Nucleus accumbens (tissue), 56 donors: ENCODE measurements at places on chromosomes 2 and 18.

DNA sequence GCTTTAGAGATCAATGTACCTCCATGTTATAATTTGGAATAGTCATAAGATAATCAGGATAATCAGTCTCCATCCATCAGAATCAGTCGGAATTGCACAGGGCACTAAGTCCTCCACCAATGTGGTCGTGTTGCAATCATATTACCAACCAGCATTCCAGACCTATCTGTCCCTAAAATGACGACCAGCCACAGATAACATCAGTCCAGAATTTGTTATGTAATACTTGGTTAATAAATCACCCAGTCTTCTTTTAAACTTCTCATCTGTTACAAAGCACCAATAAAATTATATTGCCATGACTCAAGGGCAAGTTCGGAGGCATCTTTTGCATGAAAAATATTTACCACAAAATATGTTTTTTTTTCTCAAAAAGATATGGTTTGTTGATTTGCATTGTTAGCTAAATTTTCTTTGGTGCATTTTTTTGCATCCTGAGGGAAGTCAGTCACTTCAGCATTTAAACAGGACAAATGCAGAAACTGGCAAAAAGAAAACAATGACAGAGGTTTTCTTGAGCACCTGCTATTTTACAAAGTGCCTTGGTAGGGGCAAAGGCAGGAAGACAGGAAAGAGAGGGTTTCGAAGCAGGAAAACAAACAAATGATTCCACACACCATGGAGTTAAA lies 29.3 kb downstream of the PIEZO2 start:
- no peak for DNase-seq

- no peak for DNase-seq
These were observed 259.8 kb downstream of the PHLPP1 start for GRCh38 chr18:62974928-62975675.

- DNase-seq, result no peak
These were observed 164.7 kb downstream of the AGAP1 start for GRCh38 chr2:235658351-235659174.

- DNase-seq, result no peak
These were observed 107.1 kb downstream of the CDC42EP3 start for GRCh38 chr2:37564356-37564755.

DNA sequence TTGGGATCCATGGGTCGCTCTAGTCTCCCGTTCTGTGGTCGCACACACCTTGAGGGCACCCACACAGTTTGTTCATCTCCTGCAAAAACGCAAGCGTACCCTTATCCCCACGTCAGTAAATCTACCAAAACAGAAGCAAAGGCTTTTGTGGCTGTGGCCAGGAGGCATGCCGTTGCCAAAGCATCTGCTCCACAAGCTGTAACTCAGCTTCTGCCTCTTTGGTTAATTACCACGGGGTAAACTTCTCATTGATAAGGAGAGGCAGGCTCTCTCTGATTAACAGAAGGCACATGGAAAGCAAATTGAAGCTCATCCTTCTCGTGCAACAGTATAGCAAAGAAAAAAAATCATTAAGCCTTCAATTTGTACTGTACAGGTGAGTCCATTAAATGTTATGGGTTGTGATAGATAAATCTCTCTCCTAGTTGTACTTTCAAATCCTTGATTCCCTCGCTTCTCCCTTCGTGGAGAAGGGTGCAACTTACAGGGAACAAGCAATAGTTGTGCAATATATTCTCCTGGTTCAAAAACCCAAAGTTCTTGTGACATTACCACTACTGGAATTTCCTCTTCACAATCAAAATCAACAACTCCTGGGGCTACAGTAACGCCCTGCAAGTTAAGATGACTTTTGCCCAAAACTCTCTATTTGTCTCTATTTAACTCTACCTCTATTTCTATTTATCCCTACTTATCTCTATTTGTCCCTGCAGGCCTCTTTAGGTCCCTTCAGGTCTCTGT lies 10.3 kb downstream of the PECR start:
- DNase-seq, result no peak

- DNase-seq, result no peak
These were observed 1111.1 kb upstream of the KLHL29 start for GRCh38 chr2:22273853-22274252.

DNA sequence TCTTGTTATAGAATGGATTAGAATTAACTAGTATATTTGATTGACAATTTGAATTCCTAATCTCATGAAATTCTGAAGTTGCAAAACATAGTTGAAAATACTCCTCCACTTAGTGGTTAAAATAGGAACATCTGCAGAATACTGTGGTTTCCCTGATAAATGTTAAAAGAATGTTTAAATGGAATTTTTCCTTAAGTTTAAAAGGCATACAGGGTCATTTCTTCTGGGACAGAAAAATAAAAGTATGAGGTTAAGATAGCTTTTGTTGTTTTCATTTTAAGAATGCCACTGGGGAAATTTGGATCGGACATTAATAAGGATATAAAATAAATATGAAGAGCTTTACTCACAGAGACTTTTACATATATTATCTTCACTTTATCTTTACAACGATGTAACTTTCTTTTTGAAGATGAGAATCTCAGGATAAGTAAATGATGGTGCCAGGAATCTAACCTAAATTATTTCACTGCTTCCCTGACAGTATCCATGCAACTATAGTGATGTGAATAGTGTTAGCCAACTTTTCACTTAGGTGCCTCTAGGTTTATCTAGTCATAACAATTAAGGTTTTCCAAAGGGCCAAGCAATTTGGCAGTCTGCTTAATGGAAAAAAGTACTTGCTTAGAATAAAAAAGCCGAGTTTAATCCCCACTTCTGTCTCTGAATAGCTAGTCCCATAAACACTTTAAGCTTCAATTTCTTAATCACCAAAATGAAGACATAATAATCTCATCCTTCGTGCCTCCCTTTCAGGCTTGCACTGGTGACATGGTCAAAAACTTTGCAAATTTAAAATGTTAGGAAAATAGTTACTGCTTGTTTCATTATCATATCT lies 151.8 kb upstream of the STK17B start:
- no peak for DNase-seq

GRCh38 chr2:171244466-171244969 lies 83.8 kb upstream of the TLK1 start:
- DNase-seq, result no peak

GRCh38 chr2:130836501-130837174 lies at the start of gene ARHGEF4:
ARHGEF4 (plus strand) TSS chr2:130836914; CDS start chr2:130836954, 40 bp downstream.
- DNase-seq, result peak; percentile 39

DNA sequence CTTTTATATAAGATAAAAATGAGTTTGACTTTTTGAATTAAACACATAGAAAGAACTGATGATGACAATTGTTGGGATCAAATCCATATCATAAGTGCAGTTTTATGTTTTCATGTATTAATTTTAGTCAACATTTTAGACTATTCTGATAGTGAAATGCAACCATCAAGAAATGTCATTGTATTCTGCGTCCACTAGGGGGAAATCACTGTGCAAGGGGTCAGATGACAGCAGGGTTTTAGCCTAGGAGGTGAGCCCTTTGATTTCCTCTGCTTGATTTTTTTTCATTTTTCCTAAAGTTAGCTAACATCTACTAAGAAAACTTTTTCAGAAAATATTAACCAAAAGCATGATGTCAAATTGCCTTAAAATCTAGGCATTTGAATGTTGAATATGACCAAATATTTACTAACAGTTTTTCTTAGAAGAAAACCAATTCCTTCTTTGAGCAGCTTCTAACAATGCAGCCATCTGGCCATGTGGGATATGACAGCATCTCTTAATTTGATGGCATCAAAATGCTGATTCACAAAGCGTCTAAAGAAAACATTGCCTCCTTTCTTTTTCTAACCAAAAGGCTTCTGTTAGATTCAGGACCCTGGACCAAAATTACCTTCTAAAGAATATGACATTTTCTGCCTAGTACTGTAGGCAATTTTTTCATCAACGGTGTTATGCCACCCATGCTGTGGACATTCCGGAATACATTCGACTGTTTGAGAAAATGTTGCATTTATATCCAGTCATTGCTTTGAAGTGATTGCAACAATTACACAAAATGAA lies 141.5 kb downstream of the SPHKAP start:
- no peak for DNase-seq

DNA sequence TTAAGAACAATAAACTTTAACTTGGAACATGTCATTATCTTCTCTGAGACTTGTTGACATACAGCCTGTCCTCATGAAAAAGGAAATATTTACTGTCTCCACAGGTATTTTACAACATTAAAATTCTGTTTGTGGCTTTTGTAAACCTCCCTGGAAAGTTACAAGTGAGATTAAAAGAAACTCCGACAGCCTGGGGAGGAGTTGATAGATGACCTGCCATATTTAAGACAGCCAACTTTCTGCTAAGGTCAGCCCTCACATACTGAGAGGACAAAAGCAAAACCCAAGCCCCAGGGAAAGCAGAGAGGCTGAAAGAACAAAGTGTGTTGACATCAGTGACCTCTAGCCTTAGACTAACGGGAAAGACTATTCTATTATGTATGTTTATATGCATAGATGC lies 350.2 kb downstream of the RIT2 start:
- DNase-seq, result no peak
